GM19239 (cell line): ENCODE measurements at places on chromosomes 12 and 14.

GRCh38 chr12:128940090-128940888, 87.0 kb downstream of the GLT1D1 start:
- DNase-seq, result no peak

- DNase-seq, result peak; percentile 46
Measured at GRCh38 chr14:102819176-102819628, 42.0 kb downstream of the TRAF3 start.

DNA sequence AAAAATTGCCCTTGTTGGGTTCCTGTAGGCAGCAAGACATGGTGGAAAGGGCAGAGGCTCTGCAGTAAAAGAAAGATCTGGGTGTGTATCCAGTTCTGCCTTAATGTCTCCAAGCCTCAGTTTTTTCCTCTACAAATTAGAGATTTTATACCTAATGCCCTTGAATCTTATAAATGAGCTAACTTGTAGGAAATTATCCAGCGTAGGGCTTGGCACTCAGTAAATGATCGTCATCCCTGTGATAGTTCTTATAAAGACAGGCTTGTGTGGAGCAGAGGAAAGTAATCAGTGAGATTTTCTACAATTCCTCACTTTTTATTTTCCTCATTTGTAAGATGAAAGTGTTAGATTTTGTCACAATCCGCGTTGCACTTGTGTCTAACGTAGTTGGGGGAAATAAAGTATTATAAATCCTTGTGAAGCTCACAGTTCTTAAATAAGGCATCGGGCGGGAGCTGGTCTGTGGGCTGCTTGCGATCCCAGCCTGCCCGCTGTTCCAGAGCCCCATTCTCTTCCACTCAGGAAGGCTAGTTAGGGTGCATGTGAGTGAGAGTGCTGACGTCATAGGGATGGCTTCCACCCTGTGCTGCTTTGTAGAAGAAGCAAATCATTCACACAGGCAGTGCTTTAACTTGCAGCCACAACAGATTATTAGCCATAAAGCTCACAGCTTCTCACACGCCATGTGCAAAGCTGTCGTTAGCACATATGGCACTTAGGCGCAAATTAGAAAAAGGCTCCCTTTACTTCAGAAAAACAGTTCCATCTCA, 87.6 kb downstream of the EML1 start:
- no peak for DNase-seq

- no peak for DNase-seq
Measured at GRCh38 chr12:22935501-22935900, 310.5 kb downstream of the ETNK1 start.

GRCh38 chr12:120814903-120815429, 89.2 kb downstream of the SPPL3 start:
- DNase-seq, result no peak

DNA sequence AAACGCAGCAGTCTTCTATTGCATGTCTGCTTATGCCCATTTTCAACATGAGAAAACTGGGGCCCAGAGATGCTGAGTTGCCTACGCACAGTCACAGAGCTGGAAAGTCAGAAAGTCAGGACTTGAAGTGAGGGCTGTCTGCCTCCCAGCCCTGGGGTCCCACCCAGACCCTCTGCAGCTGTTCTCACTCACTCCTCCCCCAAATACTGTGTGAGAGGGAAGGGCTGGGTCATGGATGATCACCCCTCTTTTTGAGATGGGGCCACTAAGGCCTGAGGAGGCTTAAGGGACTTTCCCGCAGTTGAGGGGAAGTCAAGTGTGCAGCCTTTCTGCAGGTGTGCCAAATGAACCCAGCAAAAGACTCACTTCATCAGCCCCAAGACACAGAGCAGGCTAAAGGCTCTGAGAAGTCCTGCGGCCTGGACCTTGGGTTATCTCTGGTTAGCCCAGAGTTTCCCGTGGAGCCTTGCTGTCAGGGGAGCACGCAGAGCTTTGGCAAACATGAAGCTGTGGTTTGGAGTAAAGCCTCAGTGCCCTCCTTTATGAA, 18.7 kb downstream of the DTX1 start:
- DNase-seq, result peak; percentile 94

- DNase-seq, result no peak
Measured at GRCh38 chr14:52895000-52895399, 55.9 kb downstream of the FERMT2 start.

- DNase-seq, result no peak
Measured at GRCh38 chr12:65961190-65962035, 137.1 kb downstream of the HMGA2 start.

GRCh38 chr12:56749853-56750252, 2.3 kb downstream of the PRIM1 start:
- DNase-seq, result no peak

GRCh38 chr14:89432226-89432625, 15.2 kb upstream of the FOXN3 start:
- no peak for DNase-seq

DNA sequence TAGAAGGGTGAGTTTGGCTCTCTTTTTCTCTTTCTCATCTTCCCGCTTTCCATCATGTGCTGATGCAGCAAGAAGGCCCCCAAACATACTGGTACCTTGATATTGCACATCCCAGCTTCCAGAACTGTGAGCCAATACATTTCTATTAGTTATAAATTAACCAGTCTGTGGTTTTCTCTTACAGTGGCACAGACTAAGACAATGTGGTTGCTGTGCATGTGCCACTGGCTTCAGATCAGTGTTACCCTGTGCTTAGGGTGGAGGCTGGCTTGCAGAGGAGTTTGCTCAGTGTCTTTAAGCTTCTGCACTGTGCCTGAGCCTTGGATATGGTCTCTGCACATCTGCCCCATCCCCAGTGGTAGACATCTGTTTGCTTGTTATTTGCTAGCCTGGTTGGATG, 5.5 kb downstream of the IFI27L2 start:
- no peak for DNase-seq
